Right renal pelvis (tissue), 4 donors: ENCODE measurements at places on chromosomes 2 and 18.

DNA sequence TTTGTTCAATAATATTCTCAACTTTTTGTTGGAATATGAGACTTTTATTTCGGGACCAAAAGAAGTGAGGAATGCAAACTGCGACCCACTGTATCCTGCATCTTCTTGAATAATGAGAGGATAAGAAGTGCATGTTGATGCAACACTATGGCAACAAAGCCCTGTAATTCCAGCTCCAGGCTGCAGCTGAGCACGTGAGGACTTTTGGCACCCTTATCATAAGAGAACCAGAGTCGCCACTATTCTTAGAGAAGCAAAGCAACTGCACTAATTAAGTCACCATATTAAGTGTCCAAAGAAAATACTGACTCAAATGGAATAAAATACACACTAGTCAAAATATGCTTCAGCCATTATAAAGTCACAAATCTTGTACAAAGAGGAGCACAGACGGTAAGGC lies 65.8 kb downstream of the FAM210A start:
- DNase-seq, result no peak

- DNase-seq, result no peak
These were observed 1110.3 kb upstream of the KLHL29 start for GRCh38 chr2:22274661-22275060.

DNA sequence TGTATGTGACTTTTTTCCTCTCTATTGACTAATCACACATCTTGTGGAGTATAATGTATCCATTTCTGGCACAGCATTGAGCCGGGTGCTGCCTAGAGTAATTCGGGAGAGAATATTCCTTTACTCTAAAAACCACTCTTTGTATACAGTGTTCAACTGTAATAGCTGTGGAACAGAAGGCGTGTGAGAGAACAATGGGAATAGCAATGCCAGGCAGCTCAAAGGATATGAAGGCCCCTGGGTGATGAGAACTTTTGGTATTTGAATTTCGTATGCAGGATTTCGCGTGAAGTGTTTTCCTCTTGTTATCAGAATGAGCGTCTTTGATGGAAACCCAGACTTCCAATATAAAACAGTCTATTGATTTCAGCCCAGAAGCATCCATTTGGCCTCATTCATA lies 84.6 kb upstream of the MAP3K20 start:
- no peak for DNase-seq

- DNase-seq, result no peak
These were observed 32.8 kb downstream of the RAPGEF4 start for GRCh38 chr2:172768401-172768800.

DNA sequence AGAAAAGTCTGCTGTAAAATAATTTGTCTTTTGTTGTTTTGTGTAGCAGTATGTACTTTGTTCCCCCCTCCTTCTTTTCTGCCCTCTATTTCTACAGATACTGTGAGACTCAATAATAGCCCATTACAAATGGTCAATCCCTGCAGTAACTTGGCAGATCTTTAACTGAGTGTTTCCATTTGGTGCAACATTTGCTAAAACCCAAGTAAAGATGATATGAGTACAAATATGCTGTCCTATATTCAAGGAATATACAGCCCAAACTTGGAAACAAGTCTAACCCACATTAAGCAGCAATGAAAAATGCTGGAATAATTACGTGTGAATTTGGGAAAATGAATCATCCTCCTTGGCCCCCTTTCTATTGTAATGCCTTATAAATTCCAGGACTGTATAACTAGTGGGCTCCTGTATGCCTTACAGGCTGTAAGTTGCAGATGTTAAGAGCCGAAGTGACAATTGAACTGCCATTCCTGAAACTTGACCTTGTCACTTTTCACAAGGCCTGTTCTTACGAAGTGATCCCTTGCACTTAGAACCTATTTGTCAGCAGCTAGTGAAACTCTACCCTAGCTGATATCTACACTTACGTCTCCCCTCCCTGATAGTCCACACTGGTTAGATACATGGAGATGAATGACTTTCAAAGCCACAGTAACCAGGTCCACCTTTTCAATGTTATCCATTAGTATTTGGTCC lies 104.9 kb downstream of the IRS1 start:
- no peak for DNase-seq

- DNase-seq, result no peak
These were observed 34.1 kb downstream of the PTPRM start for GRCh38 chr18:7601246-7601615.

DNA sequence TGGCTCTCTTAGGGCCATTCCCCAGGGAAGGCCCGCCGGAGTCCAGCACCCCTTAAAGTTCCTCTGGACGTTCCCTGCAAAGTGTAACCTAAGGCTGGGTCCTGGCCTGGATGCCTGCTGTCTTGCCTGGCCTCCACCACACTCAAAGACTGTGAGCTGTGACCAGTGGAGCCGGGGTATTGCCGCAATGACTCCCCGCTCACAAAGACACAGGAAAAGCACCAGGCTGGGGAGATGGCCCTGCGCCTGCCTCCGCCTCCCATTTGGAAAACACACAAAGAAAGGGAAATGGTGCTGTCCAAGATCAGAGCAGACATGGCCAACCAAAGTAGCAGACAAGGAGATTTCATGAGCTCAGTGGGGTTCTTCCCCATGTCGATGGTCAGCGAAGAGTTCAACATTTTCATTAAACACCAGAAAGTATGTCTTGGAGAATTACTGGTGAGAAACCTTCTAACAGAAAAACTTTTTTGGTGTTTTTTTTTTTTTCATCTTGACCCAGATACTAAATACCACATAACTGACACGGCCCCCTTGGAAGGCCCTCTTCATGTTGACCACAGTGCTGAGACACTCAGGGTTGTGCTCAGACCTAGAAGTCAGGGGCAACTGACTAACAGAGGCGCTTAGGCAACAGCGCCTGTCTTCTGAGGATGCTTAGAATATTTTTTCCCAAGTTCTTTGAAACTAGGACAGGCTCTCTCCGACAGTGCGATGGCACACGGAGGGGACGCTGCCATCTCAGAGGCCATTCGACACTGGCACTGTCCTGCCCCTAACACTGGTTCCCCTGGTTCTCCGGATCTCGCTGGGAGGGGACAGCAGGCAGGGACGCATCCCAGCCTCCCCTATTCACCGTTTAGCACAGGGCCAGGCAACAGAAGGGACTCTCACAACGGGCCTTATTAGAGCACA lies 226.4 kb upstream of the ID2 start:
- no peak for DNase-seq

GRCh38 chr18:46174342-46175041 lies 70.3 kb downstream of the HAUS1 start:
- DNase-seq, result peak; percentile 16

- DNase-seq, result no peak
These were observed 50.4 kb upstream of the EPAS1 start for GRCh38 chr2:46246790-46247189.

GRCh38 chr2:23460228-23460627 lies 75.2 kb downstream of the KLHL29 start:
- DNase-seq, result no peak

DNA sequence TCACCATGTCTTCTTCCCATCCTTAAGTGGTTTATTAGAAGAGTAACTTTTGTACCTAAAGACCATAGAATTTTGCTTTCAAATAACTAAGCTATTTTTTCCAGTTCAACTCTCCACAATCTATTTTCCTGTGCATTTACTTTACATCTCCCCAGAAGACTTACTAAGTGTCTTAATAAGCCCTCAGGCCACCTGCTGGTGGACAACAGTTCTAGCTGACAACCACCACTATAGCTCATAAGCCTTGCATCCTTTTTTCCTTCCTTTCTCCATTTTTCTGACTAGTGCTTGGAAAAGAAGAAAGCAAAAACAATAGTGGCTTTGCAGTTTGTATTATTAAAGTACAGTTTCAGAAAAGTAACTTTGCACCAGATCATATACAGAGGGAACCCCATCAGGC lies 149.5 kb upstream of the TMEM200C start:
- DNase-seq, result no peak

DNA sequence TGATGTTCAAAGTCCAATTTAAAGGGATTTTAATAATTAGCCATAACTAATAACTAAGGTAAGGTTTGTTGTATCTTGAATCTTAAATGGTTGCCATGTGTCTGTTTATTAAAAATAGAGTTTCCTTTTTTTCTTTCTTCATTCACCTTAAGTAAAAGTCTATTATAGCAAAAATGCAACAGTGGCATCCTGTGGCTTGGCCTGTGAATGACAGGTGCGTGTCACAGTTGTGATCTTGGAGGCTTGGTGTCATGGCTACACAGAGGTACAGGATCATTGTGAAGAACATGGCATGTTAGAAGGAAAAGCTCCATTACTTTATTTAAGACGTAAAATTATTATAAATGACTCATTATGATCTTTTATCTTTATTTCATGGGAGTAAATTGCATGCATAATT lies 246.1 kb downstream of the BCL2 start:
- no peak for DNase-seq

DNA sequence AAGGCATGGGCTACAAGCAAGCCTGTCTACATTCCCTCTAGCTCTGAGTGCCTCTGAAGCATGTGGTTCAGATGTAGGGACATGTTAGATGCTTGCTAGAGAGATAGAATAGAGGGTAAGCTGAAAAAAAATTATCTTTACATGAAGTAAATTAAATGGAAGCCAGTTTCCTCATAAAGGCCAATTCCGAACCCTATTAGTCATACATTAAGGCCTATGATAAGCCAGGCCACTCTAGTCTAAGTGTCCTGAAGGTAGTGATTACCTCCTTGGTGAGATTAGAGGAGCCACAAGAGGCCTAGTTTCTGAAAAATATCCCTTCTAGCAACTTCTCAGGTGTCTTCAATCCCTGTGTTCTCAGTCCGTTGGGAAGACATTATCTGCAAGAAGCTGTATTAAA lies 72.4 kb upstream of the NPAS2 start:
- no peak for DNase-seq

GRCh38 chr2:38706846-38707345 lies 41.0 kb downstream of the GALM start:
- DNase-seq, result no peak

- DNase-seq, result no peak
These were observed 45.9 kb upstream of the TFCP2L1 start for GRCh38 chr2:121330921-121331320.

DNA sequence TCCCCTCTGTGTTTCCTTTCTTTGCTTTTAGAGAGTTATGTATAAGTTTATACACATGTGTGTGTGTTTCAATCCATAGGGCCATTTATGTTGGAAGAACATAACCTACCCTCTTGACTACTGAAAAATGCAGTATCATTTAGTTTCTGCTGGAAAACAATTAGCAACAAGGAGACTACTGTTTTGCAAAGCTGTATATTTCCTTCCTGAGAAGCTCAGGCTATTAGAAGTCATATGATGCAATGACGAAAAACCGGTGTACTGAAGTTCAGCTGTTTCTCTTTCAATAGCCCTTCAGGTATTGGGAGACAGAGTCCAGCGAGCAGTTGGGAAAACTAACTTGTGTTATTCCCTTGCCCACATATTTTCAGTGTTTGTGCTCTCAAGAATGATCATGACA lies 447.7 kb upstream of the GYPC start:
- no peak for DNase-seq

DNA sequence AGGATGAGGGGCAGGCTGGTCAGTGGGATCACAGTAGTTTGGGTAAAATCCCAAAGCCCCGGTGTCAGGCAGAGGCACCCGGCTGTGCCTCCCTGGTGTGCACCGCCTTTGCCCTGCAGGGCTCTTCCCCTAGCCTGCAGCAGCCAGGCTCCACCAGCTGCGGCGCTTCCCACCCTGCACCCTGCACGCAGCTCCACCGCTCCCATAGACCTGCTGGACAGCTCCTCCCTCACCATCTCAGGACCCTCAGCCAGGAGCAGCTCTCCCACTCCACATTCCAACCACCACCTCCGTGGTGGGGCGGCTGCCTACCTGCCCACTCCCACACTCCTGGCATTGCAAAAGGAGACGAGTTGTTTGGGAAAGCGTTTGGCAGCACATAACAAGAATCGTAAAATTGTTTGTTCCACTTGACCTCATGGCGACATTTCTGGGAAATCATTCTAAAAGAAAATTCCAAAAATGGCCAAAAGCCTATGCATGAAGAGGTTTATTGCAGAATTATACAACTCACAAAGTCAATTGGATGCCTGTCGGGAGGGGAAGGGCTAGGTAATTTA lies 287.4 kb upstream of the HDAC4 start:
- peak; percentile 28 for DNase-seq

- no peak for DNase-seq
These were observed 120.9 kb upstream of the PKDCC start for GRCh38 chr2:41926614-41927580.

DNA sequence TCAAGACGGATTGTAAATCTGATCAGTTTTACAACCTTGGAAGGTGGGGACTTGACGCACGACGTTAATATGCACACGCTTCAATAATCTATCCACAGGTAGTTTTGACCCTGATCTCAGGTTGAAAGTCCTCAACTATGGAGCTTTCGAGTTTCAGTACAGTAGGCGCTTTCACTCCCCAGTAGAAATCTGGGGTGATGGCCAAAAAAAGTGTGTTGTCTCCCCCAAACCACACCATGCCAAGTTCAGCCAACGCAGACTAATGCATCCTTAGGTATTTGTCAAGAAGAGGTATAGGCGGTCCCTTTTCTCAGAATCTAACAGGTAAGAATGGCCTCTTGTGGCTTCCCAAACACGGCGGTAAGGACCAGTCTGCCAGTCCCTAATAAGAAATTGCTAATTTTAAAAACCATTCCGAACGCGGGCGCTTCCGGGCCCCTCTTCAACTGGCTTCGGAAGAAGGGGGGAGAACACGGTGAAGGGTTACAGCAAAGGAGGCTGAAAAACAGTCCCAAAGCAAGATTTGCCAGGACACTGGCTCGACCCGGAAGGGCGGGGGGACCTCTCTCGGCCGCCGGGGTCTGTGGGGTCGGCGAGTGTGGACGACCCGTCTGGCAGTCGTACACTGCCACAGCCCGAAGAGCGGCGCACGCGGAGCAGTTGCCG lies 659 bp downstream of the FAM210A start:
- DNase-seq, result no peak

DNA sequence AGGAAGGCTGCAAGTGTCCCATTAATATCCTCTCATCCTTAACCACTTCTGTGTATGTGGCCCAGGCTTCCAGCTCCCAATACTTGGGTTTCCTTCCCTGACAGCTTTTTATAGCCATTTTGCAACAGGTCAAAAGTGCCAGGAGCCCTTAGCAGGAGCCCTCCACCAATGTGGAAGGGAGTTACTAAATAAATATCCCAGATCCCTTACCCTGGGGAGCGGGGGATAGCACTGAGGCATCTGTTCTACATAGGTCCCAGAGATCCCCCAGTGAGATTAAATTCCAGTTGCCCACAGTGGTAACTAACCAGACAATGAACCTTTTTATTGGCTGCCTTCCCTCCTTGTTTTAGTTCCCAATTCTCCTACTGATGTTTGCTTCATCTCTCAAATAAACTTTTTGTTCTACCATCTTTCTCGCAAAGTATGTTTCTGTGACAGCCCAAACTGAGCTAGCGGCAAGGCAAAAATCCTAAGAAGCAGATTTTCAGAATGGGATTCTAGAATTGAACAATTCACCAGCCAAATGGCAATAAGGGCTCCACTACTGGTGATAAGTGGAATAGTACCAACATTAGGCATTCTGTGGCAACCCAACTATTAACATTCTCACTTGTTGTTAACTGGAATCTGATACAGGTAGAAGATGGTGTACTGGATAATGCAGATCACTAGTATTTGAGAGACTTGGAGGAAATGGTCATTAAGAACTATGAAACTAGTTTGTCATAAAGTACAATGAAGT lies 83.9 kb upstream of the MAPRE2 start:
- DNase-seq, result no peak

- DNase-seq, result no peak
These were observed 60.7 kb downstream of the CXCR4 start for GRCh38 chr2:136057023-136057801.
